ENCODE measurements at places on chromosomes 5 and 9.
A peak's percentile ranks its signal among the peaks of the same experiment; 100 is the strongest.

DNA sequence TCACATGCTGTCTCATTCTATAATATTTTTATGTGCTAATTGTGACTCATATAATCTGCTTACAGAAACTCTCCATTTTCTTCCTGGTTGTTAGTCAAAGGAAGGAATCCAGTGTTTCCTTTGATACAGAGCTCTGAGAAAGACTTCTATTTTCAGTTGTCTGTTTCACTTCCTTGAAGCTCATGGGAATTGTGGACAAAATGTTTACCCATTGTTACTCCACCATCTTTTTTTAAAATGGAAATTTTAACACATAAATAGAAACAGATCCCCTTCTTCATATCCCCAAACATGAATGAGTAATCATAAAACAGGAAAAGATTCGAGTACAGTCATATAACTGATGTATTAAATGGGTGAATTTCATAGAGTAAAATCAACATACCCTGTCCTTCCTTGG is 42.0 kb upstream of the KCNN2 start:
- no peak for DNase-seq

DNA sequence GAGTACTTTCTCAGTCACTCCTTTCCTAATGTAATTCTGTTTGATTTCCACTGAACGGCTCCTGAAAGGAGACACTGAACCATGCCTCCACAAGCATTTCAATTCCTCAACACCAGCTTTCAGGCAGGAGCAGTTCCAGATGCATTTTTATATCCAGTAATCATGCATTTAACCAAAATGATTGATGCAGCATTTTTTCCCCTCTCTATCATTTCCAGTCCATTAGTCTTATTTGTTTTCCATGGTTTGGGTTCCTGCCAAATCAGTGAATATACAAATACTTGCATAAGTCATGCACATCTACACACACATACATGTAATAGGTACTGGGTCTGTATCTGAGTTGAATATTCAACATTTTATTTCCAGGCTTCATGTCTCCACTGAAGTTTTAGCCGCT is 122.7 kb downstream of the GRIA1 start:
- DNase-seq: no peak

- DNase-seq: peak; percentile 48
Measured at GRCh38 chr9:18791074-18791473, 241.9 kb downstream of the SAXO1 start.

- no peak for DNase-seq
Measured at GRCh38 chr5:95734906-95735305, 3.8 kb downstream of the RHOBTB3 start.

DNA sequence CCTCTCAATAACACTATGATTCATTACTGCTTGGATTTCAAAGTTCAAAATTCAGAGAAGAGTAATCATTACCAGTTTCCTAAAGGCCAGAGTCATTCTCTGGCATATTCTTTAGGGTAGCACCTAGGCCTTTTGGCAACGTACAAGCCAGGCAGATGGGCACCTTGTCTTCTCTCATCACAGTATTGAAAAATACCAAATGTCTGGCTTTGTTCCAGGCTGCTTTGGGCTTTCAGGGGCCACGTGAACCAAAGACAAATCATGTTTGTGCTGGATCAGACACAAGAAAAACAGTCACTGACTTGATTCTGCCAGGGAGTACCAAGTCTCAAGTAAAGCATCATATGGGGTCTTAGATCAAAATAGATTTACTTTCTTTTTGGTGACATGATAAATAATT is 15.5 kb downstream of the MEGF9 start:
- no peak for DNase-seq

DNA sequence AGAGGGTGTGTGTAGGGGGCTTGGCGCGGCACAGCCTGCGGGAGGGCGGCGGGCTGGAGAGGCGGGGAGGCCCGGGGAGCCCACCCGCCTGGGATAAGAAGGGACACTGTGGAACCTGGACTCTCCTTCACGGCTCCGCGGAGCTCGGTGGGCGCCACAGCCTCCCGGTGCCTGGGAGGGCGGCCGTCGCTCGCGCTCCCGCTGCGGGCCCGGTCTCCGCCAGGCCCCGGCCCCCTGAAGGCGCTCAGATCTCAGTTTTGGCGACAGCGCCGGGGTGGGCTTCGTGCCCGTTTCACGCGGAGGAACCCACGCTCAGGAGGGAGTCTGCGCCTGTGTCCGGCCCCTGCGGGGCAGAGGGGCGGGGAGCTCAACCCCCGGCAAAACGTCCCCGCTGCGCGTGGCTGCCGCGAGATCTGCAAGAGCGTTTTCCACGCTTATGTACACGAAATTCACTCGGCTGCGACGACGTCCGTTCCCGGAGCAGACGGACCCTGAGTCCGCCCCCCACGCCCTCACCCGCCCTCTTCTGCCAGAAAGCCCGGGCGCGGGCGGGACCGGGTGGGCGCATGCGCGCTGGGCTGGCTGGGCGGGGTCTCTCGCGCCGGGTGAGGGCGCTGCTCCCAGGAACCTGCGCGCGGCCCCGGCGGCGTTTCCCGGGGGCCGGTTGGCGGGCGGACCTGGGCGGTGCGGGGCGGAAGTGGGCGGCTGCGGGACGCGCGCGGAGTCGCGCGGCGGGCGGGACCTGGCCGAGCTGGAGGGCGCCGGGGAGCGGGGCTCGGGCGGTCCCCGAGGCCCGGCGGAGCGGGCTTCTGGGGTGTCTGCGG is at the start of gene NELFB:
NELFB (plus strand) TSS at position 704 of the 824 bp plus-strand sequence.
- DNase-seq: peak; percentile 96

DNA sequence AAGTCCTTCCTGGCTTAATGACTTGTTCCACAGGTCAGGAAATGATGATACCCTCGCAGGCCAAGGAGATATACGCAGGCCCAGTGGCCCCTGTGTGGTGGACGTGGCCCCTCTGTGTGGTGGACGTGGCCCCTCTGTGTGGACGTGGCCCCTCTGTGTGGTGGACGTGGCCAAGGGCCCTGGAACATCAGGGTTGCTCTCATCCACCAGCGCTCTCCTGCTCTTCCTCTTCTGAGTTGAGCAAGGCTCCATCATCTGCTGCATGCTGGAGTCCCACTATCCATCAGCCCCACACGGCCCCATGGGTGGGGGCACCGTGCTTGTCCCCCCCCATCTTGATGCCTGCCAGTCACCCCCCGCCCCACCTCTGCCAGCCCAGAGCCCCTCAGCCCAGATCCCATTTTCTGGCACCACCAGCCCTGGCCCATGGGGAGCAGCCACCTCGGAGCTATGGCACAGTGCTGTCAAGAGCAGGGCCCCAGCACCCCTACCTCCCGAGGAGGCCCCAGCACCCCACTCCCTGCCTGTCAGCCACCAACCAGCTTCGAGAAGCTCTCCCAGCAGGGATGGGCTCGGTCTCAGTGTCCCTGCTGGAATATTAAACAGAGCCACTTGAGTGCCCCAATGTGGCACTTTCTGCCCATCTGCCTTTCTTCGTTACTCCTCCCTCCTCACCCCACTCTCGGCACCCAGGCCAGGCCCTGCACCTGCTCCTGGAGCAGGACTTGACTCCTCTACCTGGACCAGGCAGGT is 8.1 kb downstream of the LRRC14B start:
- DNase-seq: no peak

DNA sequence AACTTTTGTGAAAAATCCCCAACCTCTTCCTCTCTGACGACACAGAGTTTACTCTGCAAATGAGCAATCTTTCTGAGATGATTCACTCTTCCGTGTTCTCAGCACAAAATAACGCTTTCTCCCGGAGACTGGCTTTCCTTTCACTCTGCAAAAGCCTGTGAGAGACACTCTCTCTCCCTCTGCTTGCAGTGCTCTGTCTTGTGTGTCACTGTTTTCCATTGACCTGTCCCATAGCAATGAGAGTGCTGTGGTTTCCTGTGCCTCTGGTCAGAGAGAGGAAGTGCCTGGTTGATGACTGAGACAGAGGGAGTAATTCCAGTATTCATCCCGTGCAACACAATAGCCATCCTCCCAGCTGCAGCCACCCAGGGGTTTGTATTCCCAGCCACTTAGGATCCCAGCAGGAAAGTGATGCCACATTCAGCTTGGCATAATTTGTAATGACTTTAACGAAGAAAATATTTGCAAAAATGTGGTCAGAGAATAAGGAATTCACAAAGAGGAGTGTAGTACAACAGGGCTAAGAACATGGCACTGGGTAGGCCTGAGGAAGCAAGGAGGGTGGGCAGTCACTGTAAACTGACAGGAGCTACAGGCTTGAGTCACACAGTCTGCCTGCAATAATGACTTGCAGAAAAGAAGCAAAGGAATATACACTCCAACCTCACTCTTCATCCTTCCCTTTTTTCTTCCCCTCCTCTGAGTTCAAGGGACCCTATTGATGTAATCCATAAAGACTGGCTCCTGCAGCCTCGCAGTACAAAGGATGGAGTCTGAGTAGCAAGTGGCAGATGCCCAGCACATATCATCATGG is 463.5 kb upstream of the RGMB start:
- DNase-seq: no peak

- DNase-seq: no peak
Measured at GRCh38 chr9:117307701-117308100, 107.2 kb downstream of the ASTN2 start.

- DNase-seq: no peak
Measured at GRCh38 chr5:59728356-59728755, 165.2 kb downstream of the PDE4D start.

DNA sequence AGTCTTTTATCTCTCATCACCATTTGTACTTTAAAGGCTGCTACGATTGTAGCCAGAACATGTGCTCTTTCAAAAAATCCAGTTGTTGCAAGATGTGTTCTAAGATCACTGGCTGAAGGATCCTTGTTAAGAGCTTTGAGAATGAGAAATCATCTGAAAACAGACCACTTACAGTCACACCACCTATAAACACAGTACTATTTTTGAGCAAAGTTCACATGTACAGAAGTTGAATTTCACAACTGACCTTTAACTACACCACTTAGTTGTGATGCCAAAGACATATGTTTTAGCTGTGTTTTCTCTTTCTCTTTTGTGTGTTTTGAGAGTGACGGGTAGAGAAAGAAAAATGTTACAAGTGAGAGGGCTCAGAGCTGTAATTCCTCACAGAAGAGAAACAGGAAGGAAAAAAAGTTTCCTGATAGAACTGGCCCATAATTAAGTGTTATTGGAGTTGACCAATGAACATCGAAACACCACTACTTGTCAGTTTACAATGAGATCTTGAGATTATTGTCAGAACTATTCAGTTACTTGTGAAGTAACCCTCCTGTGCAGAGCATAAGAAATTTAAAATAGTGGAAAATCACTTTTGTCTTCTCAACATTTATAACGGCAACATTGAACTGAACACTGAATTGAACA is 245.4 kb downstream of the MLLT3 start:
- DNase-seq: no peak

GRCh38 chr5:96026406-96027041 is 64.9 kb upstream of the ELL2 start:
- no peak for DNase-seq

- DNase-seq: no peak
Measured at GRCh38 chr5:73254642-73255041, 81.6 kb downstream of the TMEM174 start.

DNA sequence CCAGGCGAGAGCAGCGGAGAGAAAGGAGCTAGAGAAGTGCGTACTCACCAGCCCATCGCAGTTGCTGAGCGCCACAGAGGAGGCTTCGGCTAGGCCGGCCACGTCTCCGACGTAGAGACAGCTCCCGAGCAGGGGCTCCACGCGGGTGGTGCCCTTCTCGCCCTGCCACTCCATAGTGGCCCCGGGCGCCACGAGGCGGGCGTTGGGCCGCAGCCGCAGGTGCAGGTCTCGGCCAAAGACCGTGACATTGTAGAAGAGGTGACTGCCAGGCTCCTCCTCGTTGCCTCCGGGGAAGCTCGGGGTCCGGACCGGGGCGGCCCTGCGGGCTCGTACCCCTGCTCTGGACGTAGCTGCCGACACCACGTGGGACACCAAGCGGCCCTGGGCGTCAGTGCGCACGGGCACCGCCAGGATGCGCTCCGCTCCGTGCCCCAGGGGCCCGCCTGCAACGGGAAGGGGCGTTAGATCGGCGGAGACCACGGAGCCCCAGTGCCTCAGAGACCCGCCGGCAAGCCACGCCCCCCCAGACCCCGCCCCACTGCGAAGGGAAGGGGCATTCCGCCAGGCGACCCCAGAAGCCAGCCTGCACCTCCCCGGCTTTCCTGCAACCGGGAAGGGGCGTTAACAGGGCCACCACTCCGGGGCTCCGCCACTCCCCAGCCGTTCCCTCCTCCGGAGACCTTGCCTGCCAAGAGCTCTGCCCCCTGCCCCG is 1.4 kb downstream of the ADAMTS2 start:
- peak; percentile 64 for DNase-seq

DNA sequence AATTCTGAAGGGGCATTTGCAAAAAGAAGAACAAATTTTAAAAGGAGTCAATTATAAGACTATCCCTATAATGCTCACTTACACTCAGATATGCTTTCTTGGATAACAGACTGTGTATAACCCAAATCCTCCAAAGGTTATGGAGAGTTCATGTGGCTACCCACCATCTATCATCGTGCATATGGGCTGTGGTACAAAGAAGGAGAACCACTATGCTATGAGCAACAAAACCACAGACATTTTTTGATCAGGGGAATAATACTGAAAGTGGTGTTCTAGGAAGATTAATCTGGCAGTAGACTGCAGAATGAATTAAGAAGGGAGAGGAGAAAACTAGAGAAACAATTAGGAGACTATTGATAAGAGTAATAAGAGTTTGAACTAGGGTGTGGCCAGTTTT is 16.8 kb downstream of the NR3C1 start:
- no peak for DNase-seq

DNA sequence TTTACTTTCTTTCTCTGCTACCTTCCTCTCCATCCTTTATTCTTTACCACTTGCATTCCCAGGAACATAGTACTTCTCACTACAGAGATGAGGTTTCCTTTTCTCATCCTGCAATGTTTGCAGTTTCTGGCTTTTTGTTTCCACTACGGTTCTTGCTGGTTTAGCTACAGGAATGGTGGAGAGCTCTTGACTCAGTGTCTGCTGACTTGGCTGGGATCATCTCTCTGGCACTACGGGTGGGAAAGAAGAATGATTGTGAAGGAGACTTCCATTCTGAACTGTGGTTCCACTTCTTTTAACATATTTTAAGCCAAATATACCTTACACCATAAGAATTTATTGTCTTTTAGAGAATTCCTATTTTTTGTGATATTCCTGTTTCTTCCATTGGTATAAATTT is 65.1 kb downstream of the NREP start:
- DNase-seq: no peak

DNA sequence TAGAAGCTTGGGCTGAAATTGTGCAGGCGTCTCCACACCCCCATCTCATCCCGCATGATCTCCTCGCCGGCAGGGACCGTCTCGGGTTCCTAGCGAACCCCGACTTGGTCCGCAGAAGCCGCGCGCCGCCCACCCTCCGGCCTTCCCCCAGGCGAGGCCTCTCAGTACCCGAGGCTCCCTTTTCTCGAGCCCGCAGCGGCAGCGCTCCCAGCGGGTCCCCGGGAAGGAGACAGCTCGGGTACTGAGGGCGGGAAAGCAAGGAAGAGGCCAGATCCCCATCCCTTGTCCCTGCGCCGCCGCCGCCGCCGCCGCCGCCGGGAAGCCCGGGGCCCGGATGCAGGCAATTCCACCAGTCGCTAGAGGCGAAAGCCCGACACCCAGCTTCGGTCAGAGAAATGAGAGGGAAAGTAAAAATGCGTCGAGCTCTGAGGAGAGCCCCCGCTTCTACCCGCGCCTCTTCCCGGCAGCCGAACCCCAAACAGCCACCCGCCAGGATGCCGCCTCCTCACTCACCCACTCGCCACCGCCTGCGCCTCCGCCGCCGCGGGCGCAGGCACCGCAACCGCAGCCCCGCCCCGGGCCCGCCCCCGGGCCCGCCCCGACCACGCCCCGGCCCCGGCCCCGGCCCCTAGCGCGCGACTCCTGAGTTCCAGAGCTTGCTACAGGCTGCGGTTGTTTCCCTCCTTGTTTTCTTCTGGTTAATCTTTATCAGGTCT is at the start of gene C9orf72:
C9orf72 (minus strand) TSS at position 564 of the 716 bp plus-strand sequence. CDS start 6,361 bp downstream, outside the sequence.
- DNase-seq: peak; percentile 49

- DNase-seq: no peak
Measured at GRCh38 chr9:130364619-130365322, 80.0 kb upstream of the ASS1 start.
